ENCODE measurements at places on chromosomes 13 and 19. TPM values are rescaled to one million over a fixed set of nuclear protein-coding genes. Genes with fewer than 3 reads are reported as not detected.

- no peak overlapping the region for H3K4me3 ChIP-seq
- peaks cover 31% of the 10 kb centered on the region for H3K27me3 ChIP-seq
- DNase-seq = no peak
- no peak overlapping the region for H3K27ac ChIP-seq
Measured at GRCh38 chr19:32308431-32309077, 36.9 kb upstream of the ZNF507 start.

DNA sequence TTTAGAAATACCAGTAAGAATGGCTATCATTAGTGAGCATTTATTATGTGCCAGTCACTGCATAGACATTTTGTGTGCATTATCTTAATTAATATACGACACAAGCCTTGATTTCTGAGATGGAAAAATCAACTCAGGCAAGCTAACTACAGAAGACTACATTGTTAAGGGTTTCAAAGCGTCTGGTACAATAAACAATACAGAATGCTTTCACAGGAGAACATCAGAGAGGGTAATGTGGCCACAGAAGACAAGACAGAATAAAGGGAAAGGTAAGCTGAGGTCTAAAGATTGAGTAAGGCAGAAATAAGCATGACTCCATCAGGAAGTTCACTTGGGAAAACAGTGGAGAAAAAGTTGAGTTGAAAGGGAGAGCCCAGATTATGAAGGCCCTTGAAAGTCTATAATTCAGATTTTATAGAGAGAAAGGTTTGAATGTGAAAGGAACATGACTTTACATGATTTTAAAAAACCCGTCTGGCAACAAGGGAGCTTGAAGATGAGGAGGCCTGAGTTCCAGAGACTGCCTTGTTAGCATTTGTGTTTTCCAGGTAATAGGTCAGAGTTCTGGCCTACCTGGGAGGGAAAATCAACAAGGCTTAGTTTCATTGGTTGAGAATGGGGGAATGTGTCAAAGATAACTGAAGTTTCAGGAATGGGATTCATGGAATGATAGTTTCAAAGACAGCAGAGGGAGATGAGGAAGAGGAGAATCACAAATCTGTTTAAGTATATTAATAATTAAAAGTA lies 1.8 kb upstream of the MBNL2 start:
- H3K27me3 ChIP-seq = no peaks in the 10 kb centered on the region
- DNase-seq = no peak
- H3K36me3 ChIP-seq = no peaks in the 10 kb centered on the region
- no peak overlapping the region for H3K27ac ChIP-seq

ZNF682 gene
- 8.9 TPM for total RNA-seq

DNA sequence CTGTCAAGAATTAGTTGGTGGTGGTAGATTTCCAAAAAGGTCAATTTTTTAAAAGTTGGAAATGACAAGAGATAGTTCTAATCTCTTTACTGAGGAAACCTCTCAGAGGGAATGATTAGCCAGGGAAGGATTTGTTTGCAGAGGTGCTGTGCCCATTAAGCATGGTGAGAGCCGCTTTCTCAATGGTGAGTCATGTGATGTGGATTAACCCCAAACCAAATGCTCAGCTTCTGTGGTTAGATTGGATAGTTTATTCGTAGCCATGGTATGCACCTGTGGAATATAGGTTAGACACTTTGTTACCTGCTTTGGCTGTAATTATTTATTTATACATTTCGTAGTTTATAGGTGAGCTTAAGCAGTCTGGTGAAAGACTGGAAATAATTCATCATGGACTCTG lies 7.1 kb downstream of the HNRNPM start:
- peaks cover 86% of the 10 kb centered on the region for H3K4me1 ChIP-seq
- H3K27ac ChIP-seq = peak overlapping the region; percentile 33
- no peak overlapping the region for H3K4me3 ChIP-seq
- H3K27me3 ChIP-seq = no peaks in the 10 kb centered on the region
- no peak for DNase-seq

DNA sequence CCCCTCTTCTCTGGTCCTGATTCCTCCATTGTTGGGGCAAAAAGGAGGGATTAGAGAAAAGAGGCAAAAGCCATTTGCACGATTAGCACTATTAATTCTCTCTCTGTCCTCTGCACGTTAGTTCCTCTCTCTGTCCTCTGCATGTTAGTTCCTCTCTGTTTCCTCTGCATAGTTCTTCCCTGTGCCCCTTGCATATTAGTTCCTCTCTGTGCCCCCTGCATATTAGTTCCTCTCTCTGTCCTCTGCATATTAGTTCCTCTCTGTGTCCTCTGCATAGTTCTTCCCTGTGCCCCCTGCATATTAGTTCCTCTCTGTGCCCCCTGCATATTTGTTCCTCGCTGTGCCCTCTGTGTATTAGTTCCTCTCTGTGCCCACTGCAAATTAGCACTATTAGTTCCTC lies 847.2 kb upstream of the GPC6 start:
- no peaks in the 10 kb centered on the region for H3K36me3 ChIP-seq
- no peaks in the 10 kb centered on the region for H3K4me1 ChIP-seq
- H3K4me3 ChIP-seq = no peak overlapping the region
- H3K27ac ChIP-seq = no peak overlapping the region
- H3K27me3 ChIP-seq = no peaks in the 10 kb centered on the region
